ENCODE measurements at places on chromosomes 7 and 10. TPM values are rescaled to one million over a fixed set of nuclear protein-coding genes. Genes with fewer than 3 reads are reported as not detected.
A peak's percentile ranks its signal among the peaks of the same experiment; 100 is the strongest.

Gene TDRD1
- 0.02 TPM for polyA plus RNA-seq

- no peak for DNase-seq
Measured at GRCh38 chr10:97724341-97724941, 10.9 kb downstream of the MARVELD1 start.

Gene ZNF365
- polyA plus RNA-seq: 0.41 TPM

GRCh38 chr7:128940494-128941322 is 3.0 kb downstream of the IRF5 start:
- DNase-seq: peak; percentile 50

Gene RBP3
- not detected for polyA plus RNA-seq

DNA sequence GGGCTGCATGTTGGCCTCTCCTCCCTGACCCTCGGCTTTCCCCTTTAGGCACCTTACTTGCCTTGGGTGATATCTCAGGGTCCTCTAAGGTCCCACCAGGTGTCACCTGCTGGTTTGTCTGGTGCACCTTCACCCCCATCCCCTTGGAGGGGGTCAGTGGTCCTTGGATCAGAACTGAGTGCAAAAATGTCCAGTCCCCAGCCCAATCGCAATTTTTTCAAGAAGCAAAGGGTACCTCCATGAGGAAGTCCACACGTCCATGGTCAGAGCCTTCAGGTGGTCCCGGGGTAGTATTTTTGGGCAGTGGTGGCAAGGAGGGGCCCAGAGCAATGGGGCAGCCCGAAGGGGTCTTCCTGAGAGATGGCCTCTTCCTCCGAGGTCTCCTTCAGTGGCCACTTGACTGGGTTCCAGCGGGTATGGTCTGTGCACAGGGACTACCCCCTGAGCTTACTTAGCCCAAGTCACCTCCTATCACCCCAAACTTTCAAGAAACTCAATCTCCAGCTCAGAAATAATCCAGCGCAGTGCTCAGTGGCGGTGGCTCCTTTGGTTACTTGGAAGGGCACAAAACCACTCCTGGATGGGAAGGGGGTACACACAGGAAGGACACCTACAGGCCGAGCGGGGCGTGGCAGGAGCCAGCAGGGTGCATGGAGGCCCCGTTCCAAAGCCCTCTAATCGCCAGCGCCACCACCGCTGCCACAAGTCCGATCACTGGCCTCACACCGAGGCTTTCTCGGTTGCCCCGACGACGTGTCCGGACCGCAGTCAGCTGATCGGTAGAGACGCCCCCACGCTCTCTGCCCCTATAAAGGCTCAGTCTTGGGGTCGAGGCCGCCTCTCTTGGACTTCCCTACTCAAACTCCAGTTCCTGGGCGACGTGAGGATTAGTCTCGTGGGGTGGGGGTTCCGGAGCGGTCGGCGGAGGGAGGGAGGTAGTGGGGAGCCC is 4.5 kb downstream of the SAP25 start:
- DNase-seq: peak; percentile 86

- no peak for DNase-seq
Measured at GRCh38 chr10:125591886-125592285, 91.1 kb downstream of the TEX36 start.

DNA sequence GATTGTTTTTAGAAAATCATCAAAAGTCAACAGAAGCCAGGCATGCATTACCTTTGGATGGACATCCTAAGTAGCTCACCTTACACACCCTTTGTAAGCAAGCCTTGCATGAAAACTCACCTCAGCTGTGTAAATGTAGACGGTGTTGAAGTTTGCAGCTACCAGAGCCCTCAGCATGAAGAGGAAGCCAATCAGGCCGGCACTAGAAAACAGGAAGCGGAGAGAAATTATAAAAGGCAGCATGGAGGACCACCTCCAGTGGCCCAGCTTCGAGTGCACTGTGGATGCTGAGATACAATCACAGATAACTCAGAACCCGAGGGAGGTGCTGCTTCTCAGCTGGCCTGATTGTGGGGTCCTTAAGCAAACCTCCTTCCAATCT is 75.3 kb downstream of the SVOPL start:
- DNase-seq: no peak

DNA sequence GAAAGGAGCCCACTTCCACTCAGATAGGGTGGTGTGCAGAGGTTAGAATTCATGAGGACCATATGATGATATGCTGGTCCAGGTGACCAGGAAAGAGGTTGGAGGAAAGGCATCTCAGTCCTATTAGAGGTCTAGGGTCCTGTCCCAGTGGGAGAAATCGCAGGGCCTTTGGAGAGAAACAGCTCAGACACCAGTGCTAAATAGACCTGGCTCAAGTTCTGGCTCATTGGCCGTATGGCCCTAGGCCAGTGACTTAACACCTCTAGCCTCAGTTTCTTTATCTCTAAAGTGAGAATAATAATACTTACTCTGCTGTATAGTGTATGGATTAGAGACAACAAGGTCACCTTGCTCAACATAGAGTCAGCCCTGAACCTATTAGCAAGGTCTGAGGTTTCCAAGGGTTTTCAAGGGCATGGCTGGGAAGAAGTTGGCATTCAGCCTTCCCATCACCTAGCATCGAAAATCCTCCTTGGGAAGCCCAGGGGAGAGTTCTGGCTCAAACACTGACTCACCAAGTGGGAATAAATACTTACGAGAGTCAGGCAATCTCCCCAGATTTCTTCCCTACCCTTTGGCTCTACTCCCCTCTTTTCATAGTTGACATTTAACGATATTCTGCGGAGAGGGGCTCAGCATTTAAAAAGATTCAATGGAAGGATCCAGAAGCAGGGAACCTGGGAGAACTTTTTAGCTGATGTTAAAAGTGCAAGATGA is 473.1 kb upstream of the PODXL start:
- DNase-seq: no peak

Gene STRIP2
- polyA plus RNA-seq: 4.5 TPM

Gene FAM25G
- not detected for polyA plus RNA-seq

DNA sequence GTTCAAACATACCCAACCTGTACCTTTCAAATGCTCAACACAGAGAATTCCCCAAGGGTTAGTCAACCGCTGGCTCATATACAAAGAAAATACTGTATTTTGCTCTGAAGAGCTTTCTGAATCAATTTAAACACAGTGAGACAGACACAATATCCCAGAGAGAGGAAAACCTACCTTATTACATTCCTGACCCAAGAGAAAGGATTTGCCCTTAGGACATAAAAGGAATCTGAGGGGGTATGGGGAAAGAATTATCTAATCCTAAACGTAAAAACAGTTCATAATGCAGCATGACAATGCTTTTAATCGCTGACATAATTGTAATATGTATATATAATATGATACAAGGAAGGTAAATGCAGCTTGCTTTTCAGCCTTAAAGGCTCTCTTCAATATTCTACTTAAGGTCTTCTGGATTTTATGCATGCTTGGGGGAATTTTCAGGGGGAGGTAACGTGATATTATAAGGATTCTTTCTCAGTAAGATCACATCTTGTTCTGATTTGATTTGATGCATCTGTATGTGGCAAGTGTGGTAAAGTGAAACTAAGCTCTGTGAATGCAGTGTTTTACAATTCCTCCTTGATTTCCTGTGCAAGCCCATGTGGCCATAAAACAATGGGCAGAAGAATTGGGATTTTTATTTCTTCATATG is 240.5 kb downstream of the GLI3 start:
- no peak for DNase-seq

- no peak for DNase-seq
Measured at GRCh38 chr10:3625959-3626751, 158.9 kb downstream of the KLF6 start.

DNA sequence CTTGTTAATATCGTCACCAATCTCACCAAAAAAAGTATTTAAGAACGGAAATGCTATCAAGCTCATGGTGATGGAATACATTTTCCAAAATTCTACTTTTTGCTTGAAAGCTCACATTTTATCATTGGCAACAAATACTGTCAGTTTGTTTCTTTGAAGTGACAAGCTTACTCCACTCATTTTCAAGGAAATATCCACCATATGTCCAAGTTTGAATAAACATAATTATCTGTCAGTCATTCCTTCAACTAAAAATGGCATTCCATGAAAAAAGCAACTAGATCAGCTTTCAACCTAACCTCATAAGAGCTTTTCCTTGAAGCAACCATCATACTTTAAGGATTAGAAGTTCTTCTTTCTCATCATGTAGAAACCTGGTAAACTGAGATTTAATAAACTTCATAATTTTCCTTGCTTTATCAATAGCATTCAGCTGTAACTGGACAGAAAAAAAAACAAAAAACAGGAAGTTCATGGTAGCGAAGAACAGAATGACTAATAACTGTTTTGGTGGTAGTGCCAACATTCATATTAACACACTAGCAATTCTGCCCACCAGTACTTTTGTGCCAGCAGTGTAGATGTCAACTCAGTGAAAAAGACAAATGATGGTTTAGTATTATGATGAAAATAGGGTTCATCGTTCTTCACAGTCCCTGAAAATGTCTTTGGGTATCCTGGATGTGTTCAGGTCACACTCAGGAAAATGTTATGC is 764.9 kb downstream of the GRM8 start:
- no peak for DNase-seq

- DNase-seq: no peak
Measured at GRCh38 chr7:31688372-31688771, 1.4 kb downstream of the PPP1R17 start.

Gene CLCN1
- polyA plus RNA-seq: 0.36 TPM

Gene EPHB6
- 19.7 TPM for polyA plus RNA-seq

- no peak for DNase-seq
Measured at GRCh38 chr7:21636694-21637093, 93.9 kb downstream of the DNAH11 start.

GRCh38 chr7:130942211-130942964 is 208.4 kb upstream of the KLF14 start:
- no peak for DNase-seq

DNA sequence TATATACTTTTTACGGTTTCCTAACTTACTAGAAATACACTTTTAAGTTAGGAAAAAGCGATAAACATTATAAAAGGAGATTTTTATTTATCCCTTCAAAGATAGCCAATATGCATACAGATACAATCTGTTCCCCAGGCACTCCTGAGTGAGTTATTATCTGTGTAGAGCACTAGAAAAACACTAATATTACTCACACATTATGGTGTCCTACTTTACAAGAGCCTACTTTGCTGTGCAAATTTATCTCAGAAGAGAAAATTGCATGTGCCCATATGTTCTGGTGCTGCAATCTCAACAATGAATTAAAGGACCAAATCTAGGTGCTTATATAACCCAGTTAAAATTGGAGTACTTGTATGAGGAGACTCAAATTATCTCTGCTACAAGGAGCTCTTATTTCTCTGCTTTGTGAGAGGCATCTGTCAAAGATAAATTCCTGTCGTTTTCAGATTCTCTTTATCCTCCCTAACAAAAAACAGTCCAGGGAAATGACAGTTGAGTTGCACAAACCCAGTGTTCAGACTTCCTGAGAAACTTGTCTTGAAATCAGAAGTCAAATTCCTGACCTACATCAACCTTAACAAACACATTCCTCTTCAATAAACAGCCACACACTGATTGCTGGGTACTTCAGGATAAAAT is 28.9 kb downstream of the CPA1 start:
- DNase-seq: no peak

DNA sequence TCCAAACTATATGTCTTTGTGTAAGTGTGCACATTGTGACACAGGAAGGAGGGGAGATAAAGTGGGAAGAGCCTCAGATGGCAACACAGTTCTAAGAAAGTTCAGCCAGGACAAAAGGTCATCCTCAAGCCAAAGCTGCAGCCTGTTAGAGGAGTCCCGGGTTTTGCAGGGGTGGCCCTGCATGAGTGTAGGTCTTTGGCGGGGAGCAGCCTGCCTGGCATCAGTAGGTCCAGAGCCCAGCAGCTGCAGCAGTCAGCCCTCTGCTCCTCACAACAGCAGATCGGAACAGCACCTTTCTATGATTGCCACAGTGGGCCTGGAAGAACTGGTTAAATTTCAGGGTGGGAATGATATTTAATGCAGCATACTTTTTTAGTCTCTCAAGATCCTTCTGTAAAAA is 13.5 kb upstream of the VDAC2 start:
- no peak for DNase-seq

DNA sequence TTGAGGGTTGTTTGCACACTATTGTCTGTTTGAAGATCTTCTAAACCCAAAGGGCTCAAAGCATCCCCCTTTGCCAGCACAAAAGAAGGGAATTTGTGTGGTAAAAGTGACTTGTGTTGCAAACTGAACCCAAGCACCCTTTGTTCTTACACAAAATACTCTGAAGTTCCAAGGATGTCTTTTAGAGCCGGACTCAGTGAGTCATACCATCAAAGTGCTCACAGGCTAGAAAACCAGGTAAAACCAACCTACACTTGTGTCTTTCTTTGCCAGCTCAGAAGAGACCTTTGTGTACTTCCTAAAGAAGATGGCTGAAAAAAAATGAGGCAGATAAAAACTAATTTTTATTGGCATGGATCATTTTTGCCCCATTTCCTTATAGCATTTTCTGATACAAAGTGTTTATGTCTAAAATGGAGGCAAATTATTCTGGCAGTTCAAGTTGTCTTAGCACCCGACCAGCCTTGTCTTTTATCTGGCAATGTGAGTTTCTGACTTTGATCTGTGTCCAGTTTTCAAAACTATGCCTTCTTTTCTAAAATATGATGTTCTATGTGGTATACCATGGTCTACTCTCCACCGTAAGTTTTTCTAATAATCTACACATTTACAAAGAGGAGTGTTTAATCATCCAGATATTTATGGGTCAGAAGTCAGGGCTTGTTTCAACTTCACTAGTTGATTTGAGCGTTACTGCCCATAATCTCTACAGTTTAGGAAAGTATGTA is 128.4 kb upstream of the FZD1 start:
- DNase-seq: no peak

Gene AKR1C4
- not detected for polyA plus RNA-seq

DNA sequence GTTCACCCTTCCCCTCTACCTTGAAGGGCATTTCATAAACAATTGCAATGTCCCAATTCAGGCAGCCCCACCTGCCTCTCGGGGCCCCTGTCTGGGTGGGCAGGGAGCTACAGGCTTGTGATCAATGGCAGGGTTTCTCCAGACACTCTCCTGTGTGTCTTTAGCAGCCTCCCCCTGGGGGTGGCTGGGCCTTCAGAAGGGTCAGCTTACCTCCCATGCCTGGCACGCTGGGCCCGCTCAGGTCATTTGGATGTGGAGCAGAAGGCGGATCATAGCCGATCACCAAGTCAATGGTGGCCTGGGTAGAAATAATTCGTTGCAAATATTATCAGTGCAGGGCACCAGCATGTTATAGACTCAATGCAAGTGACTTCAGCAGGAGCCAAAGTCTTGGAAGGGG is 56.3 kb downstream of the MYOF start:
- no peak for DNase-seq

Gene CALML3
- polyA plus RNA-seq: not detected

DNA sequence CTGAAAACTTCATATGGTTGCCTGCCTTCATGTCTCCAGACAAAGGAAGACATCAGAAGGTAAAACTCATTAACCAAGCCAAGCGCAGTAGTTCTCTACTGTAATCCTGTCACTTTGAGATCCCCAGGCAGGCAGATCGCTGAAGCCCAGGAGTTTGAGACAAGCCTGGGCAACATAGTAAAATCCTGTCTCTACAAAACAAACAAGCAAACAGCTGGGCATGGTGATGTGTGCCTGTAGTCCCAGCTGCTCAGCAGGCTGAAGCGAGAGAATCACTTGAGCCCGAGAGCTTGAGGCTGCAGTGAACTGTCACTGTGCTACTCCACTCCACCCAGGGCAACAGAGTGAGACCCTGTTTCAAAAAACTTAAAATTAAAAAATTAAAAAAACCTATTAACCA is 467.4 kb upstream of the SORCS1 start:
- DNase-seq: no peak

Gene NPY
- 1.2 TPM for polyA plus RNA-seq
